Calu3 (cell line): ENCODE measurements at places on chromosomes 3 and 15. TPM values are rescaled to one million over a fixed set of nuclear protein-coding genes. Genes with fewer than 3 reads are reported as not detected.

FOXL2NB gene
- 0.35 and 0.51 TPM in 2 replicates for total RNA-seq

GOLGA8T gene
- total RNA-seq, result not detected in 2 replicates

DNA sequence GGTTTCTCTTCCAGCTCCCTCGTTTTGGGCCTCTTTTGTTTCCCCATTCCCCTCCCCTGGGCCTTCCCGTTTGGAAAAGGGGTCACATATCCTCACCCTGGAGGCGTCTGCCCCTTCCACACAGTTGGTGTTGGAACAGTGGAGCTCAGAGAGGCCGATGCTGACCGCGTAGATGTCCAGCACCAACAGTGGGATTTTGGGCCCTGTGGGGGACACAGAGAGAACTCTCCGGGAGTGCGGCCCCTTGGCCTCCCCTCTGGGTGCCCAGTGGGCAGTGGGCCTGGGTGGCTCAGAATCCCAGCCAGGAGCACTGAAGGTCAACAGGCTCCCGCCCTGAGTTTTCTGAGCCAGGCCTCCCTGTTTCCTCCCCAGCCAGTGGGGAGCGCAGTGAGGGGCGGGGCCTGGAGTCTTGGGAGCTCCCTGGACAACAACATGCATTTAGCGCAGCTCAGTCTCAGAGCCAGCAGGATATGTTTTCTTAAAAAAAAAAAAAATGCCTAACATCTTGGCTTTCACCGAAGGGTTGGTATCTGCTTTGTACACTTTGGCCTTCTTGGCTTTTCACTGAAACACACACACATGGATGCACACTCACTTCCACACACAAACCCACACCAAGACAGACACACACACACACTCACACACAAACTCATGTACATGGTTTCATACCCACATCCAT lies 670 bp upstream of the ISLR start:
- DNase-seq, result no peak

DNA sequence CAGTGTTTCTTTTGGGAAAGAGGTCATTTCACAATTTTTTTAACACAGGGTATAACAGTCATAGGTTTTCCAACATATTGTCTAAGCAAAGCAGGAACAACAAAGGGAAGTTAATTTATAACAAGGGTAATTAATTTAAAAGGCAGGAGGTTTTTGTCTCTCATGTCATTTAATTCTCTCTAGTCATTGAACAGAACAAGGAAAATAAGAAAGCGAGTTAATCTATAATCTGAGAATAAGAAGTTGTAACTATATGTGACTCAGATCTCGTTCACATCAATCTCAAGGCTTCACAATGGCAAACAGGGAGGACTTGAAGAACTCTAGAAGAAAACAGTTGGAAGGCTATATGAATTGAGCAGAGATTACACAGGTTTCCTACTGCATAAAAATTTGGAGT lies 579.8 kb upstream of the CCDC54 start:
- no peak for DNase-seq

SSR3 gene
- 287 and 312 TPM in 2 replicates for total RNA-seq

LRRC31 gene
- 2.8 and 3.3 TPM in 2 replicates for total RNA-seq

GRCh38 chr3:64898941-64899340 lies 211.1 kb upstream of the ADAMTS9 start:
- DNase-seq, result no peak

DNA sequence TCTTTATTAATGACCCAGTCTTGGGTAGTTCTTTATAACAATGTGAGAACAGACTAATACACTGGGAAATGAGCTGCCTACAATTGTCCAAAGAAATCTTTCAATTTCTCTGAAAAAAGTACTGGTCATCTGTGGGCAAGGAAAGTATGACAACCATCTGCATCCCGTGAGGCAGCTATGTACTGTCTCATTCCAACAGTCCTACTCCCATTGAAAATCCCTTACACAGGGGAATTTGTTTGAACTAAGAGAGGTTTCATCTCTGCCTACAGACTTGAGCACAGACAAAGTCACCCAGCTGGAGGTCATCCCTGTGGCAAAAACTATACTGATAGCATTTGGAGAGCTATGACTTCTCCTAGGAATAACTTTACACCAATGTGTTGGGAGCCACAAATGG lies 27.1 kb downstream of the SHC4 start:
- no peak for DNase-seq

GRCh38 chr3:25349095-25349494 lies 79.0 kb upstream of the RARB start:
- no peak for DNase-seq

HYKK gene
- 11.6 and 15.7 TPM in 2 replicates for total RNA-seq

GRCh38 chr3:14852717-14853116 lies 34.0 kb downstream of the FGD5 start:
- DNase-seq, result no peak

CCR1 gene
- 0.87 and 2.2 TPM in 2 replicates for total RNA-seq

PAQR9 gene
- 1.3 and 2.0 TPM in 2 replicates for total RNA-seq

TM4SF18 gene
- total RNA-seq, result 0.21 TPM in 1 of 2 replicates, not detected in the other

GRCh38 chr3:22225161-22225560 lies 474.2 kb upstream of the ZNF385D start:
- no peak for DNase-seq

EPHA3 gene
- total RNA-seq, result 28.8 and 31.6 TPM in 2 replicates

TMEM212 gene
- total RNA-seq, result not detected in 2 replicates
